ENCODE measurements at places on chromosomes 12 and 14. TPM values are rescaled to one million over a fixed set of nuclear protein-coding genes. Genes with fewer than 3 reads are reported as not detected.

The MGST1 gene
- 15.2 TPM for total RNA-seq

The PSEN1 gene
- total RNA-seq: 25.2 TPM

The SMIM41 gene
- 0.30 TPM for total RNA-seq

The RTL1 gene
- total RNA-seq: not detected

The PTPRB gene
- total RNA-seq: 38.7 TPM

The ADAM21 gene
- total RNA-seq: 0.38 TPM

The NAV3 gene
- total RNA-seq: 1.5 TPM

The PARPBP gene
- 0.33 TPM for total RNA-seq

- peak overlapping the region; percentile 22 for H3K27ac ChIP-seq
- peaks cover 33% of the 10 kb centered on the region for H3K27me3 ChIP-seq
- H3K4me3 ChIP-seq: no peak overlapping the region
- no peak for DNase-seq
- H3K36me3 ChIP-seq: no peaks in the 10 kb centered on the region
These were observed 649.0 kb upstream of the TBX3 start for GRCh38 chr12:115332945-115333344.

GRCh38 chr12:4908684-4909409, 858 bp upstream of the KCNA1 start:
- H3K36me3 ChIP-seq: no peaks in the 10 kb centered on the region
- peak overlapping the region; percentile 60 for H3K4me3 ChIP-seq
- H3K27me3 ChIP-seq: peaks cover 100% of the 10 kb centered on the region
- H3K4me1 ChIP-seq: peaks cover 28% of the 10 kb centered on the region
- no peak for DNase-seq

- no peak for DNase-seq
- H3K4me3 ChIP-seq: no peak overlapping the region
- H3K36me3 ChIP-seq: no peaks in the 10 kb centered on the region
- peaks cover 33% of the 10 kb centered on the region for H3K4me1 ChIP-seq
These were observed 100.0 kb downstream of the DUSP6 start for GRCh38 chr12:89252284-89252683.

GRCh38 chr12:6605421-6606330, 1.5 kb downstream of the CHD4 start:
- H3K36me3 ChIP-seq: peaks cover 31% of the 10 kb centered on the region
- H3K4me3 ChIP-seq: peak overlapping the region; percentile 99
- H3K27me3 ChIP-seq: no peaks in the 10 kb centered on the region
- H3K4me1 ChIP-seq: peaks cover 64% of the 10 kb centered on the region
- H3K27ac ChIP-seq: peak overlapping the region; percentile 99

DNA sequence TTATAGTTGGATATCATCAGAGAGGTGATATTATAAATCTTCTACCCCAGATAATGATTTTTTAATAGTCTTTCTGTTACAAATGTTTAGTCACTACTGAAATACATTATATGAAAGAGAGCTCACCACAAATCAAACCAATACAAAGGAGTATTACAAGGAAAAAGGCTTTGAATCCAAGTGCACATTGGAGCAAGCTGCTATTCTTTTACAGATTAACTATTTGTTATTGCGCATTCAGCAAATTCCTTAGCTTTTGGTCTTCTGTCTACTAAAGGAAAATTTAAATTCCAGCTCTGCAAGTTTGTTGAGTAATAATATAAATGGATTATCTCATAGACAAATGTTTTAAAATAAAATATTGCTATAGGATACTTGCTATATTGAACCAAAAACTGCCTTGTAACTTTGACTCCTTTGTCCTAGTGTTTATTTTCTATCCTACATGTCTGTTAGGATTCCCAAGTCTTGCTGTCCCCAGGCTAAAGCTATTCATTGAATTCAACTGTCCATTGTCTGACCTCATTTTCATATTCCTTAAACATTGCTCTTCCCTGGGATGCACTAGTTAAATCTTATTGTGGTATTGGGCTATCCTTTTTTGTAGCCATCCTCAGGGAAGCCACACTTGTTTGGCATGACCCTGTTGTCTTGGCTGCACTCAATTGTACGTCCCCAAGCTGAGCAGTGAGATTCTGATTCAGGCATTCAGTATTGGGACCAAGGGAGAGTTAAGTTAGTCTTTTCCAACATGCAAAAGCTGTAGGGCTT, 41.5 kb downstream of the PDE3A start:
- peak overlapping the region; percentile 26 for H3K27ac ChIP-seq
- H3K36me3 ChIP-seq: no peaks in the 10 kb centered on the region

DNA sequence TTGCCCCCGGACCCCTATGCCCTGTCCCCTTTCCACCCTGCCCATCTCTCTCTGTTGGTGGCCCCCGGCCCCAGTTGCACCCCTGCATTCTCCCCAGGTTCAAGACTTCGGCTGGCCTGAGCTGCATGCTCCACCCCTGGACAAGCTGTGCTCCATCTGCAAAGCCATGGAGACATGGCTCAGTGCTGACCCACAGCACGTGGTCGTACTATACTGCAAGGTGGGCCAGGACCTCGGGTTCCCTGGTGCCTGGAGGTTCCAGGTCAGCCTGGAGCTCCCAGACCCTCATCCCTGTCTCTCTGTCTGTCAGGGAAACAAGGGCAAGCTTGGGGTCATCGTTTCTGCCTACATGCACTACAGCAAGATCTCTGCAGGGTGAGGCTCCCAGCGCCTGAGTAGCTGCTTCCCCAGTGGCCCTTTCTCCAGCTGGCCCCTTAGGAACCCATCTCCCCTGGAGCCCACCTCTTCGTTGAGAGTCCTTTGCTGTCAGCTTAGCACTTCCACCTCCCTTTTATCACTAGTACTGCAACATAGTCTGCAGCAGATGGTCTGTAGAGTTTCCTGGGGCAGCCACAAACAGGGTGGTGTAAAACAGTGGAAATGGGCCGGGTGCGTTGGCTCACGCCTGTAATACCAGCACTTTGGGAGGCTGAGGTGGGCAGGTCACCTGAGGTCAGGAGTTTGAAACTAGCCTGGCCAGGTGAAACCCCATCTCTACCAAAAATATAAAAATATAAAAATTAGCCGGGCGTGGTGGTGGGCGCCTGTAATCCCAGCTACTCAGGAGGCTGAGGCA, 5.8 kb downstream of the TNS2 start:
- H3K4me1 ChIP-seq: peaks cover 99% of the 10 kb centered on the region
- peaks cover 70% of the 10 kb centered on the region for H3K36me3 ChIP-seq
- no peak overlapping the region for H3K4me3 ChIP-seq
- peak overlapping the region; percentile 100 for H3K27ac ChIP-seq
- no peak for DNase-seq
- H3K27me3 ChIP-seq: no peaks in the 10 kb centered on the region

DNA sequence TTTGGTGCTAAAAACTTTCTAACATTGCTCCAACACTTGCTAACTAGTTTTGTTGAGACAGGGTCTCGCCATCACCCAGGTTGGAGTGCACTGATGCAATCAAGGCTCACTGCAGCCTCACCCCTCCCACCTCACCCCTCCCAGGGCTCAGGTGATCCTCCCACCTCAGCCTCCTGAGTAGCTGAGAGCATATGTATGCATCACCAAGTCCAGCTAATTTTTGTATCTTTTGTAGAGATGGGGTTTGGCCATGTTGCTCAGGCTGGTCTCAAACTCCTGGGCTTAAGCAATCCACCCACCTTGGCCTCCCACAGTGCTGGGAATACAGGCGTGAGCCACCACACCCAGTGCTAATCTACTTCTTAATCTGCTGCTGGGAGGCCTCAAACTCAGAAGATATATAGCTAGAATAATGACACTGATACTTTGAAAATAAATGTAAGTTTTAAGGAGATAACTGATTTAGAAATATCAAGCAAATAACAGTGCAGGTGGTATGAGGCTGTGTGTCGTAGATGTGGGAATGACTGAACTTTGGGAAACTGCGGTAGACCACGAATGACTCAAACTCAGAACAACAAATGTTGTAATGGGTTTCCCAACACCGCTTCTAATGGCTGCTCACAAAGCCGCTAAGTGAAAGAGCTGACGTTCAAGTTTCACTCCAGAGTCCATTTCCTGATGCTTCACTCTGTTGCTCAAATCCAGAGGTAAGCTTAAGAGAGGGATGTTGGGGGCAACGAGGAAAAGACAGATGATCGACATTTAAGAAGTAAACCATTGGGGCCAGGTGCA, 10.0 kb downstream of the TMCC3 start:
- H3K4me3 ChIP-seq: no peak overlapping the region
- H3K27me3 ChIP-seq: no peaks in the 10 kb centered on the region
- H3K27ac ChIP-seq: no peak overlapping the region
- peaks cover 9% of the 10 kb centered on the region for H3K4me1 ChIP-seq
- no peaks in the 10 kb centered on the region for H3K36me3 ChIP-seq

DNA sequence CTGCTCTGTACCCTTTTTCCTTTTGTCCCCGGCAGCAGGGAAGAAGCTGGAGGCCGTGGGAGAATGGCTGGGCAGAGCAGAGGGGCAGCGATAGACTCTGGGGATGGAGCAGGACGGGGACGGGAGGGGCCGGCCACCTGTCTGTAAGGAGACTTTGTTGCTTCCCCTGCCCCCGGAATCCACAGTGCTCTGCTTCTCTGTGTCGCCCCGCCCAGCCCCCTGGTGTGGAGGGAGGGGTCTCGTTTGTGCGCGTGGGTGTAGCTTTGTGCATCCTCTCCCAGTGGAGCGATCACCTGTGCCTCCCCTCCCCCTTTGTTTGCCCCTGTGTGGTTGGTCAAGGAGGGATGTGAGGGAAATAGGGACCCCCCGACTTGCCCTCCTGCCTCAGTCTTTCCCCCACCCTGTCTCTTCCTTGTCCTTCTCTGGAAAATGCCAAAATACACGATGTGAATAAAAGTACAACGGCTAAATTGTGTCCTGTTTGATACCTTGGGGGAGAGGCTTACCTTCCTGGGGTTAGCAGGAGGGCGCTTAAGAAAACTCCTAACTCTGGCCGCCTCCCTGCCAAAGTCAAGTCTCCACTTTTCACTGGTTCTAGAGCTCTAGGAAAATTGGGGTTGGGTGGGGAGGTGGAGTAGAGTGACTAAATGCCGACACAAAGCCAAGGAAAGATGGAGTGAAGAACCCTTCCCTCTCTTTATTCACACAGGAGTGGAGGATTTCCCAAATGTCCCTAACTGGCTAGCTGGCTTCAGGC, 990 bp upstream of the TPI1 start:
- H3K27me3 ChIP-seq: no peaks in the 10 kb centered on the region
- H3K36me3 ChIP-seq: peaks cover 63% of the 10 kb centered on the region
- H3K4me3 ChIP-seq: peak overlapping the region; percentile 100
- H3K4me1 ChIP-seq: peaks cover 43% of the 10 kb centered on the region
- H3K27ac ChIP-seq: peak overlapping the region; percentile 99

GRCh38 chr12:94679554-94680195, 29.3 kb upstream of the TMCC3 start:
- H3K36me3 ChIP-seq: no peaks in the 10 kb centered on the region
- no peak for DNase-seq
- peaks cover 6% of the 10 kb centered on the region for H3K4me1 ChIP-seq
- H3K27me3 ChIP-seq: no peaks in the 10 kb centered on the region
- no peak overlapping the region for H3K4me3 ChIP-seq

DNA sequence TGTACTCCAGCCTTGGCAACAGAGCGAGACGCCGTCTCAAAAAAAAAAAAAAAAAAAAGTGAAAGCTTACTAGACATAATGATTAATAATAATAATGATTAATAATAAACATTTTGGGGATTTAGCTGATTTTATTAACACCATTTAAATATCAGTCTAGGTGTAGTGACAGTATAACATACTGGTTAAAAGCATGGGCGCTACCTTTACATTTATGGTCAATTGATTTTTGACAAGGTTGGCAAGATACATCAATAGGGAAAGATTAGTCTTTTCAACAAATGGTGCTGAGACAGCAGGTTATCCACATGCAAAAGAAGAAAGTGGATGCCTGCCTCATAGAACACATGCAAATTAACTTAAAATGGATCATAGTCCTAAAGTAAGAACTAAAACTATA, 34.3 kb downstream of the TXNRD1 start:
- H3K36me3 ChIP-seq: no peaks in the 10 kb centered on the region
- no peak for DNase-seq
- H3K27ac ChIP-seq: no peak overlapping the region
- H3K4me3 ChIP-seq: no peak overlapping the region

DNA sequence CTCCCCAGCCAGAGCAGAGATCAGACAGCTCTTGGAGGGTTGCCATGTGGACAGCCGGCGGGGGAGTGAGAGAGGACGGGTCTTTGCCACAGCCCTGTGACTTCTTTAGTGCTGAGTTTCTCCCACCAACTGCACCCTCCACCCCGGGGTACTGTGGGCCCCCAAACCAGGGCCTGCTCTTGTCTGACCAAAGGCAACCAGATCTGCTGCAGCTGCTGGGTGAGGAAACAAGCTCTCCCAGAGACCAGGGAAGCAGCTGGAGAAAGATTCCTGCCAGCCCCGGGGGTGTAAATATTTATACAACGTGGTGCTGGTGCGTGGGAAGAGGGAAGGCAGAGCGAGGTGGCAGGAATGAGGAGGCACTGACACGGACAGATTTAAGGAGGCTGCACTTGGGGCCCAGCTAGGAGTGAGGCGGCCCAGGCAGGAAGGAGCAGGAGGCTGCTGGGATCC, 14.3 kb upstream of the ZFP36L1 start:
- H3K36me3 ChIP-seq: no peaks in the 10 kb centered on the region
- no peaks in the 10 kb centered on the region for H3K27me3 ChIP-seq
- H3K4me3 ChIP-seq: no peak overlapping the region
- peaks cover 27% of the 10 kb centered on the region for H3K4me1 ChIP-seq
- peak; percentile 45 for DNase-seq
- H3K27ac ChIP-seq: peak overlapping the region; percentile 77

GRCh38 chr12:68641138-68641537, 30.4 kb downstream of the RAP1B start:
- H3K36me3 ChIP-seq: no peaks in the 10 kb centered on the region
- no peaks in the 10 kb centered on the region for H3K27me3 ChIP-seq
- no peak for DNase-seq
- peaks cover 69% of the 10 kb centered on the region for H3K4me1 ChIP-seq
- no peak overlapping the region for H3K4me3 ChIP-seq
- H3K27ac ChIP-seq: no peak overlapping the region

- no peaks in the 10 kb centered on the region for H3K4me1 ChIP-seq
- no peak overlapping the region for H3K27ac ChIP-seq
- peaks cover 90% of the 10 kb centered on the region for H3K27me3 ChIP-seq
- DNase-seq: no peak
- no peaks in the 10 kb centered on the region for H3K36me3 ChIP-seq
These were observed 45.4 kb downstream of the SLC8A3 start for GRCh38 chr14:70143306-70143705.

- H3K27me3 ChIP-seq: no peaks in the 10 kb centered on the region
- H3K4me3 ChIP-seq: no peak overlapping the region
- H3K4me1 ChIP-seq: no peaks in the 10 kb centered on the region
These were observed 136.7 kb downstream of the ZNF664 start for GRCh38 chr12:124109760-124110159.

GRCh38 chr14:68487805-68488590, 304.9 kb downstream of the ZFP36L1 start:
- H3K27ac ChIP-seq: no peak overlapping the region
- no peak overlapping the region for H3K4me3 ChIP-seq
- no peak for DNase-seq
- H3K4me1 ChIP-seq: peaks cover 16% of the 10 kb centered on the region
- H3K27me3 ChIP-seq: no peaks in the 10 kb centered on the region

GRCh38 chr14:35122696-35123387, 490 bp downstream of the PRORP start:
- no peak for DNase-seq
- peaks cover 47% of the 10 kb centered on the region for H3K4me1 ChIP-seq
- H3K36me3 ChIP-seq: peaks cover 8% of the 10 kb centered on the region
- peak overlapping the region; percentile 96 for H3K27ac ChIP-seq
- H3K27me3 ChIP-seq: no peaks in the 10 kb centered on the region
